Left cardiac atrium (tissue), 4 donors: ENCODE measurements at places on chromosomes 2 and 18. TPM values are rescaled to one million over a fixed set of nuclear protein-coding genes. Genes with fewer than 3 reads are reported as not detected.

DNA sequence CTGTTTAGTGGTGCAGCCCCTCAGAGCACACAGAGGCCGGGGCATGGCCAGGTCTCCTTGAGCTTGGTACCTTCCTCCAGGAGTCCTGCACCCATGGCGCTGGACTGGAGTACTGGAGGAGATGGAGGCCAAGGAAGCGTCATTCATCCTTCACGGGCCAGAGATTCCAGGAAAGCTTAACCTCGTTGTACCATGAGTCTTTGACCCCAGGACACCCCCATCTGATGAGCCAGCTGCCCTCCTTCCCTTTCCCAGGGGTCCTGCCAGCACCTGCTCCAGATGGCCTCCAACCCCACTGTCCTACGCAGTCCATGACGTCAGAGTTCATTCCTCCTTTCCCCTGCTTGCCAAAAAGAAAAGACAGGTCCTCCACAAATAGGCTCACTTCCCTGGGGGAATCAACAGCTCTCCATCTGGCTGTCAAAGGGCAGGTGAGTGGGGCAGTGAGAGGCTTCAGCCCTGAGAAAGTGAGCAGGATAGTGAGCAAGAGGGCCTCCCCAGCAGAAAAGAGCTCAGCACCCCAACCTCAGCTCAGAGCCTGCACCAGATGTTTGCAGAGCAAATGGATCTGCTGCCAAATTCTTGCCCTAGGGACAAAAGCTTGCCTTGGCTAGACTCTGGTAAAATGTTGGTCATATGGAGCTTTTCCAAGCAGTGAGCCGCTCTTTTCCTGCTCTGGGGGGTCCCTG lies 4.5 kb upstream of the NPPC start:
- DNase-seq, result peak; percentile 52

DNA sequence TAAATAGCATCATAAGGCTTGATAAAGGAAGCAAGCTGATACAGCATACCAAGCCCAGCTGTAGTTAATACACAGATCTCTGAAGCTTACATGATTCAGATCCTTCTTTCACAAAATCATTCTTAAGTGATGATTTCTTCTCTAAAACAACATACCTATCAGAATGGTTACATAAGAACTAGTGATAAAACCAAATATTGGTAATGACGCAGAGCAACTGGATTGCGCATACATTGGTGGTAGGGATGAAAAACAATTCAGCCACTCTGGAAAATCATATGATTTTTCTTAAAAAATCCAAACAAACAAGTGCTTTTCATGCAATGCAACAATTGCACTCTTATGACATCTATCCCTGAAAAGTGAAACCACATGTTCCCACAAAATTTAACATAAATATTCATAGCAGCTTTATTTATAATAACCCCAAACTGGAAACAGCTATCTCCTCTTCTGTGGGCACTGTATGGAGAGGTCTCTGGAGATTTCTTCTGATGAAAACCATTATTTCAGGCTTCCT lies 153.6 kb upstream of the DSEL start:
- no peak for DNase-seq

- no peak for DNase-seq
Measured at GRCh38 chr2:136162438-136162837, 44.5 kb upstream of the CXCR4 start.

GPR55 gene
- total RNA-seq, result not detected

ABCB11 gene
- total RNA-seq, result 0.37 TPM

DNA sequence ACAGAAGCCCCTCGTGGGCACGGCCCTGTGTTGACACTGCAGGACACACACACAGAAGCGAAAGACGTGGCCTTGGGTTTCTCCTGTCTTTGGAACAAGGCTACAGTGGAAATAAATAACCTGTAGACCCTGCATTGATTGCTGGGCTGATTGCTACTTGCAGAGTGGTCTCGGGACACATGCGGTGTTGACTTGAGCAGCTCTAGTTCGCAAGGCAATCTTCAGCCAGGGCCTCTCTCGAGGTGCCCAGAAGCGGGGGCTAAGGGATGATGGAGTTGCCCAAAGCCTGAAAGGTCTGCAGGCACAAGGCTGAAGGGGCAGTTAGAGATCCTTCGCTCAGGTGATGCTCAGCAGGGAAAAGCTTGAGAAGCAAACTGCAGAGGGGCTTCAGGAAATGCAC lies 180.3 kb downstream of the SEPTIN10 start:
- DNase-seq, result no peak

GRCh38 chr2:144479138-144479537 lies 40.8 kb downstream of the ZEB2 start:
- no peak for DNase-seq

DNA sequence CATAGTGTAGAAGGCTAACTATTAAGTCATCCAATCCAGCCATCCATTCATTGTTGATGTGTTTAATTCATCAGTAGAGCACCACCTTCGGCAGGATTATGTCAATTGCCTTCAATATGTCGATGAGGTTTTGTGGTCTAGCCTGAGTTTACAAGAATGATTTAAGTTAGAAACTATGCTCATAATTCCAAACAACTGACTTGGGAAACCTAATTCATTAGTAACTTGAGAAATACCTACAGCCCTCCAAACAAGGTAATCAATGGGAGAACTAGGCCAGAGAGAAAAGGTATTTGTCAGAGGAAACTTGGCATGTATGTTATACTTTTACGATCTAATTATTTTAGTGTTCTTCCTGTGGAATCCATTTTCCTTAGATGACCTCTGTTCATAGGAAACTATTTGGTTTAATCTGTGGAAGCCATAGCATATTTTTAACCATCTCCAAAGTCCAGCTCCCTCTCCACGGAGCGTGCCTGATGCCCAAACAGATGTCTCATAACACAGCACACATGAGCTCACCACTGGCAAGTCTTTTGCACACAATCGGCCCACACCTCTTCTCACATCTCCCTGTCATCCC lies 148.5 kb downstream of the GFPT1 start:
- DNase-seq, result no peak

VIL1 gene
- total RNA-seq, result not detected

- no peak for DNase-seq
Measured at GRCh38 chr2:143480601-143481236, 351.5 kb downstream of the ARHGAP15 start.

FBXO48 gene
- 0.60 TPM for total RNA-seq

DNA sequence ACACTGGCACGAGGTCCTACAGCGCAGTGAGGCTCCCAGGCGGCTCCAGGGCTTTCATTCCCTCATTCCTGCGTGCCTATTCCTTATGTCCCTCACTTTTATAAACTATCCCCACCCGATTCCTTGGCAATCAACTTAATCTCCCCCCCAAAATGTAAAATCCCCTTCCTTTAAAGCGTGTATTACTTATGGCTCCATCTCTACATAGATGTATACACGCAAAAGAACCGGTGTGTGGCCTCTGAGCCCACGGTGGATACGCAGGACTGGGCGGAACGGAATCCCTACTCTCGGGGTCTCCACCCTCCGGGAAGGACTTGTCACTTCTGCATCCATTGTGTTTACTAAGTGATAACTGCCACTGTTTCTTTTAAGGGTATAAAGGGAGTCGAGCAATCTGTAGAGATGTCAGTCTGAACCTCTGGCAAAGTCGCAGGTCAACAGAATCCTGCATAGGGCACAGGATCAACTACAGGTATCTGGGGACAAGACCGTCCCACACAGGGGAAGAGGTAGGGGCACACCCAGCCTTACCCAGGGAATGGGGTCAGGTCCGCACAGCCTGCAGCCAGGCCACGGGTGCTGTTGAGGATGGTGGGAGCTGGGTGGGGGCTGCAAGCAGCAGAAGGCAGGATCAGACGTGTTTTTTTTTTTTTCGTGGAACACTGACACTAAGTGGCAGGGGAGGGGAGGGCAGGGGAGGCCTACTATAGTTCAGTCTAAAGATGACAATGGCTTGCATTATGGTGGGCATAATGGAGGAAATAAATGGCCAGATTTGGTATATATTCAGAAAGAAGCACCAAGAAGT lies 42.1 kb downstream of the HDLBP start:
- no peak for DNase-seq

GRCh38 chr2:181153886-181154285 lies 173.5 kb downstream of the UBE2E3 start:
- no peak for DNase-seq

DNA sequence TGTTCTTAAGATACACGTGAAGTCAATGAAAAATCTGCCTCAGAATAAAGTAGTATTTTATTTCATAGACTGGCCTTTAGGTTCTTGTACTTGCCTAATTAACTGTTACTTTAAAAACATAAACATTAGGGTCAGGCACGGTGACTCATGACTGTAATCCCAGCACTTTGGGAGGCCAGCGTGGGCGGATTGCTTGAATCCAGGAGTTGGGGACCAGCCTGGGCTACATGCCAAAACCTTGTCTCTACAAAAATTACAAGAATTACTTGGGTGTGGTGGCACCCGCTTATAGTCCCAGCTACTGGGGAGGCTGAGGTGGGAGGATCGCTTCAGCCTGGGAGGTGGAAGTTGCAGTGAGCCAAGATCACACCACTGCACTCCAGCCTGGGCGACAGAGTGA lies 16.0 kb upstream of the SNORC start:
- DNase-seq, result peak; percentile 65

DNA sequence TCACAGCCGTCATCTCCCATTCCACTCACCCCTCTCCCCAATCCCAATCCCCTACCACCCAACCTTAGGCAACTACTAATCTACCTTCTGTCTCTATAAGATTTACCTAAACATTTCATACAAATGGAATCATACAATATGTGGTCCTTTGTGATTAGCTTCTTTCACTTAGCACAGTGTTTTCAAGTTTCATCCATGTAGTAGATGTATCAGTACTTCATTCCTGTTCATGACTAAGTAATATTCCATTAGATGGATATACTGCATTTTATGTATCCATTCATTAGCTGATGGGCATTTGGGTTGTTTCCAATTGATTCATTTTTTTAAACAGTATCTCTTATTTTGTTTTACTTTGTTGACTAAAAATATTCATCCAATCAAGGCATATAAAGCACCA lies 109.6 kb downstream of the CDH2 start:
- no peak for DNase-seq

- peak; percentile 66 for DNase-seq
Measured at GRCh38 chr18:49849331-49850217, 36.2 kb upstream of the ACAA2 start.

SPC25 gene
- total RNA-seq, result 0.85 TPM

- DNase-seq, result no peak
Measured at GRCh38 chr2:108409768-108410167, 32.0 kb downstream of the SULT1C4 start.

DPP10 gene
- 0.50 TPM for total RNA-seq
